ENCODE measurements at places on chromosomes 1 and 21.

- no peak for DNase-seq
Measured at GRCh38 chr21:36563341-36563926, 83.5 kb upstream of the CLDN14 start.

DNA sequence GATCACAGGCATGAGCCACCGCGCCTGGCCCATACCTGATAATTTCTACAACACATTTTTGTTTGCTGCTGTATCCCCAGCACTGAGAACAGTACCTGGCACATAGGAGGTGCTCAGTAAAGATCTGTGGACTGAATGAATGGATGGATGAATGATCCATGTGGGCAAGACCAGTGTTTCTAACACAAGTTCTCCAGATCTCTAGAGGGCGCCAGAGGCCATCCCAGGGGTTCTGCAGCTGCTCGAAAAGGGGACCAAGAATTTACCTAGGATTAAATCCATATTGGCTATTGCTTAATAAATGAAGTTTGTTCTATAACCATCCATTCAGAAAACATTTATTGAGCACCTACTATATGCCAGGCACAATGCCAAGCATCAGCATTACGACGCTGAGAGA lies 167.7 kb downstream of the ACTL8 start:
- peak; percentile 59 for DNase-seq

DNA sequence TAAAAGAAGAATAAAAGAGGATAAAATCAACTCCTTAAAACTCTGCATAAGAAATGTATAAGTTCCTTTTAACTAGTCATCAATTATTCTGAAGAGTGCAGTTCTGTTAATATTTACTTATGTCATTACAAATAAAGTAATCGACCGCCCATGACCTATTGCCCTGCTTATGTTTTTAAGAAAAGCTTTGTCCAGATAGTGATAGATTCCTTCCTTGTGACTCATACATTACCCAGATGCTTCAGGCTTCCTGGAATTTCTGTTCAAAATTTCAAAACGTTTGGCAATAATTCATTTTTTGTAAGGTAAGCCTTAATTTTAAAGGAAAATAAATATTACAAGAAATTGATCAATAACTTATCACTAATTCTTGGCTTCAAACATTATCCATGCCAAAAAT lies 918.2 kb upstream of the ADGRL2 start:
- DNase-seq = no peak

DNA sequence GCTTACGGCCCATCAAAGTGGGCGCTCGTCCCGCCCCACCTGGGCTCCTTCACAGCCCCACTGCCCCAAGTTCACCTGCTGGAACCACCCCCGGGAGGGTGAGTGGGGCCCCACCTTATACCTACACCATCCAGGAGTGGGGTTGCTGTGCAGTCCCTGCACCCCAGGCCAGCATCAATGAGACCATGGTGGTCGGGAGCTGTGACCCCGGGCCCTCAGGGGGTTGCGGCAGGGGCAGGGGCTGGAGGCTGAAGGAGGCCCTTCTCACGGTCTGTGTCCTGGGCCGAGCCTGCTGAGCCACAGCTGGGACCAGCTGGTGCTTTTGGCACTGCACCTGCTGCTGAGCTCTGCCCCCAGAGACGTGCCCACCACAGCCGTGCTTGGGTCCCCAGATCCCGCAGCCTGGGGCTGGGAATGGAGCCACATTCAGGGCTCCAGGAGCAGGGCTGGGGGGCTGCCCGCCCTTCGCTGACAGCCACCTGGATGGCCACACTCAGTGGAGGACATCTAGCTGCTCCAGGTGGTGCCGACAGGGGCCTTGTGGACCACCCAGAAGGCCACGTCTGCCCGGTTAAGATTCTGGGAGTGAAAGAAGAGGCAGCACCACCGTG lies 17.4 kb downstream of the ACTRT2 start:
- peak; percentile 48 for DNase-seq

DNA sequence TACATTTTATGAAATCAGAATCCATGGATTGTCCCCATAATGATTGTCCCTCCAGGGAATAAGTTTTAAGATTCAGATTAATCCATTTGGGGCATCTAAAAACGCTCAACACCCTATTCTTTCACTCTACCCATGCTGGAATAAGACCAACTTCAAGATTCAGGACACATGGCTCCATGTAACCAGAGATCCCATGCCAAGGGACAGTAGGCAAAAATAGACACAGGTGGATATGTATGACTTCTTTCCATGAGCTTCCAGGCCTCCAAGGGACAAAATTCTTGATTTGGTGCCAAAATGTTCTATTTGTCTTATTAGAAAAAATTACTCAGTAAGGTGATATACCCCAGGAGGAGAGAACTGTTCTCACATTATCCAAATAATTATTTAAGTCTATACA lies 178.8 kb downstream of the NRIP1 start:
- no peak for DNase-seq

DNA sequence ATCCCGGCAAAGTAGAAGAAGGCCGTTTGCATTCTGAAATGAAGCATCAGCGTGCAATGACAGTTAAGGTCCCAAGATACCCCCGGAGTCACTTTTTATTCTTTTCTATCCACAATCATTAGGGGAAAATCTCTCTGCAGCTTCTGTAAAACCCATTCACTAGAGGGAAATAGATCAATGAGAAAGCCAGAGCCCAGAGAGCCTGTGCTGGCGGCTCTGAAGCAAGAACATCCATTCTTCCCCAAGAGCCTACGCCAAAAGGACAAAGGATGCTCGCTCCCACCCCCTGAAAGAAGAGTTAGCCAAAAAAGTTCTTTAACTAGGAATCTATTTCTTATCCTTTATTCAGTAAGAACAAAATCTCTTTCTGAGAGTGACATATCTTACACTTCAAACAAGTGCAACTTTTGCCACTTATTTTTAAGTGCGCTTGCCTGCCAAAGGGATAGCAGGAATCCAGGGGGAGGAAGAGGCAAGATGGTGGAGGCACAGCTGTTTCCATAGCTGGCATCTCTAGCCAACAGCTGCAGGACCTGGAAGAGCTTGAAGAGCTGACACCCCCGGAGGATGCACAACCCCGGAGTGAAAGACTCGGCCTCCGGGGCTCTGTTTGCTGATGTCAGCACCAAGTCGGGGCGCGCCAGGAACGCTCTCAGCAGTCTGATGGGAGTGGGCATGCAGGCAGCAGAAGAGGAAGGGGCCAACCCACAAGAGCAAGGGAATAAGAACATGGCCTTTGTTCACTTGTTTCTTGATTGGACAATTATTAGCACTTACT lies 68.7 kb downstream of the KCNN3 start:
- no peak for DNase-seq

GRCh38 chr1:75870951-75871350 lies 61.3 kb downstream of the ASB17 start:
- DNase-seq = no peak

DNA sequence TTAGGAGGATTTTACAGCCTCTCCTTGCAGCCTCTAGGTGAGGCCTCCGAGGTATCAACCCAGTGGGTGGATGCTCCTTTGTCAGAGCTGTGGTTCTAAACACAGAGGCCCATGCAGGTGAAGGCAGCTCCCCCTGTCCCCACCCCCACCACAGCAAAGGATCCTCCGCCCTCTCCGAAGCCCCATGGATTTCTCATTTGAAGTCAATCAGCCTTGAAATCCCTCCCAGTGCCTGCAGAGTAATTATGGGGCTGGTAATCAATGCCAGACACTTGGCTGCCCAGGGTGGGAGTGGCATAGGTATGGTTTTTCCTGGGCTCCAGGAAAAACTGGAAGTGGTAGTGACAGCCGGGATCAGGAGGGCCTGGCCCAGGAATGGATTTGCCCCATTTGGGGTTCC lies 119.5 kb upstream of the CSF3R start:
- DNase-seq = no peak

DNA sequence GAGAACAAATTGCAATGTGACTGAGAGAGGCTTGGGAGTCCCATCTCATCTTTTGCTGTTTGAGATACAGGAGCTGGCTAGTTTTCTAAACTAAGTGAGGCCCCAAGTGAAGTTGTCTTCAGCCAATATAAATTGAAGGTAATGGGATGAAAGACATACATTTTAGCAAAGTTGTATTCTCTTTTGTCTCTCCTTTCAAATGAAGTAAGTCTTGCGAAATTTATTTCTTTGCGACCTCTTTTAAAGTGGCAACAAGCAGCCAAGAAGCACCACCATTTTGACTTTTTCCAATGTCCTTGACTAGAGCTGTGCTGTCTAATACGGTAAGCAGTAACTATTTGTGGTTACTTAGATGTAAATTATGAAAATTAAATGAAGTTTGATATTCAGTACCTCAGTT lies 385.7 kb downstream of the USP25 start:
- no peak for DNase-seq

DNA sequence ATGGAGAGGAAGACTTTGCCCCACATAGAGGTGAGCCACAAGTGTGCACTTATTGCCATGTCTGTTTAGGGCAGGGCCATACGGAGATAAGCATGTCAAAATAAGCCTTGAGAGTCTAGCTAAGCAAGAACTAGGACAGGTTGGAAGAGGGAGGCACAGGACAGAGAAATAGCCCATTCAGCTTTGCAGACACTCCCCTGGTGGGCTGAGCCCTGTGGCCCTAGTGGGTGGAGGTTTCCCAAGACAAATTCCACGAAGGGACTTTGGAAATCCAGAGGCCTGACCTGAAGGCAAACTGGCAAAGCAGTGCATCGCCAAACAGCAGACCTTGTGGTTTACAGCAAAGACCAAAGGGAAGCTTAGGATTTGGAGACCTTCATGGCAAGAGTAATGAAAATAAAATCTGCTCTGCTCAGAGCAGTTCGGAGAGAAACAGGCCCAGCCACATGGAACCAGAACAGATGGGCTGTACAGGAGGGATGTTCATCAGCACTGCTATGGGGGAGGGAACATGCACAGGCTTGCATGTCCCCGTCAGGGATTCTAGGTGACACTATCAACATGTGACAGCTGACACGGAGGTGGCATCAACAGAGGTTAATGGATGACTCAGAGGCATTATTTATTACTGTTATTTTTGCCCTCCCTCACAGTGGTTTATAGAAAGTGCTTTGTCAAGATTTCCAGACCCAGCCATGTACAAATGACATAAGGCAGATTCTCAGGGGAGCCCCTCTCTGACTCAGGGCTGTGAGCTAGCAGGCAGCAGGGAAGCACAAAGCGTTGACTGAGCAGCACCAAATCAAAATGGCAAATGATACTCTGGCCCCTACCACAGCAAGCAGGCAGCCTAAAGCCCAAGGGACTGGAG lies 90.1 kb upstream of the IRF2BP2 start:
- DNase-seq = peak; percentile 65

DNA sequence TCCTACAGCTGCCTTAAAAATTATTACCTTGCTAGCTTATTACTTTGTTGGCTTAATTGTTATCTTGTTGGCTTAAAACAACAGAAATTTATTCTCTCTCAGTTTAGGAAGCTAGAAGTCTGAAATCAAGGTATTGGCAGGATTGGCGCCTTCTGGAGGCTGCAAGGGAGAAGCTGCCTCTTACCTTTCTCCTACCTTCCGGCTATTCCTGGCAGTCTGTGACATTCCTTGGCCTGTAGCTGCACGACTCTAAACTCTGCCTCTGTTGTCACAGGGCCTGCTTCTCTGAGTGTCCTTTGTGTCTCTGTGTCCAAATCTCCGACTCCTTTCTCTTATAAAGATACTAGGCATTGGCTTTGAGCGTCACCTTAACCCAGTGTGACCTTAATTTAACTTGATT lies 579.9 kb upstream of the B3GALT2 start:
- no peak for DNase-seq

- DNase-seq = no peak
Measured at GRCh38 chr1:248759644-248760043, 4.1 kb upstream of the LYPD8 start.

DNA sequence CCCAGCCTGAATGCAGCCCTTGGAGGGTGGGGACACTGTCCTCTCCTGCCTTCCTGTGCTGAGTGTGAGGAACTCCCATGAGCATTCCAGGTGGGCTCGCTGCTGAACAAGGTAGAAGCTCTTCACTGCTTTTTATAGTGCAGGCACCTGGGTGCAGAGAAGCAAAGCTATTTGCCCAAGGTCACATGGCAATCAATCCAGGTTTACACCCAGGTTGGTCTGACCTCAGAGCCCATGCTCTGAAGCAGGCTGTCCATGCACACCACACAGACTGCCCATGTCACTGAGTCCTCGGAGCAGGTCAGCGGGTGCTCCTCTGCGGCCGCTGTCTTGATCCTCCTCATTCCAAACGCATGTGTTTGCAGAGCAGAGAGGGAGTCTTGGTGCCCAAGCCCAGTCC lies 323.4 kb upstream of the VAMP3 start:
- DNase-seq = no peak

DNA sequence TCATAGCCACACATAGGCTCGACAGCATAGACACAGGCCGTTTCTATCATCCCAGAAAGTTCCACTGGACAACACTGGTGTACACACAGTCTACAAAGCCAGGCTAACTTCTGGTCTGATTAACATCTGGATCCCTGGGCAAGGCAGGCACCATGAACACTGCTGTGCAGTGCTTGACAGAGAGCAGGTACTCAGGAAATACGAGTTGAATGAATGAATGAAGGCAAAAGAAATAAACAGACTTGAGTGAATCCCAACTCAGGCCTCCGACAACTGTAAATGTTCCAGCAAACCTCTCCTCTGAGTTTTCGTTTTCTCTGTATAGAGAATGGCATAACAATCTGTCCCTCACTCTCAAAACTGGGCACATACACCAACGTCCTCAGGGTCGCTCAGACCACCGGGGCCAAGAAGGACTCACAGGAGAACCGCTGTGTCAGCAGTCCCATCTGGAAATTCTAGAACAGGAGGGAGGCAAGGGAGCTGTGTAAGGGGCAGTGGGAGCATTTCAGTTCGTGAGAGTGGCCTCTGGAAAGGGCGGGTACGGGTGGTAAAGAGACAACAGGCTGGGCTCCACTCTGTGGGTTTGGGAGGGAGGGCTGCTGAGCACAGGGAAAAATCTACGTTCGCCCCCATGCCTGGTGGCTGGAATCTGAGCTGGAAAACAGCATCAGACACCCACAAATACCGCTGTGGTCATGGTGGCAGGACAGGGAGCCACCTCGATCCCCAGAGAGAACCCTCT lies 15.1 kb upstream of the ECE1 start:
- peak; percentile 12 for DNase-seq

- no peak for DNase-seq
Measured at GRCh38 chr1:179598631-179599030, 7.0 kb downstream of the TDRD5 start.

DNA sequence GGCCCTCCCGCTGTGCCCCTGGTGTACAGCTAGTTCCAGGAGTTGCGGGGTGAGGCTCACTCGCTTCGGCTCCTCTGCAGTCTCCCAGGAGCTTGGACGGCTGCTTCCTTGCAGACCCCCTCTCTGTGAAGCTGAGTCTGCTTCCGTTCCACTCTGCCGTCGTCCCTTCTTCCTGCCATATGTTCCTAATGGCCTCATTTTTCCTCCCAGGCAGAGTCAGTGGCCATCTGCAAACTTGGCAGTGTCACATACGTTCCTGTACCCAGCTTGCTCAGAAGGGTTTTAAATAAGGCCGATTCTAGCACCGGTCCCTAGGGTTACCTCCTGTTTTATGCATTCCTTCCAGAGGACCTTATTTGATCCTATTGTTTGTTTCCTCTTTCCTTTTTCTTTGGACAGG lies 21.3 kb downstream of the ACTL8 start:
- DNase-seq = no peak

GRCh38 chr1:41784531-41785274 lies 134.0 kb downstream of the HIVEP3 start:
- no peak for DNase-seq

- no peak for DNase-seq
Measured at GRCh38 chr1:11279630-11280029, 6.6 kb downstream of the UBIAD1 start.

- no peak for DNase-seq
Measured at GRCh38 chr1:174872615-174873058, 127.1 kb upstream of the CACYBP start.

GRCh38 chr21:20341431-20341830 lies 656.8 kb upstream of the NCAM2 start:
- DNase-seq = no peak

Measured in right cardiac atrium (tissue), 5 donors.